Activated CD8-positive, alpha-beta memory T cell treated with anti-CD3 and anti-CD28 coated beads, Interleukin-2, amount 10 ng/mL, durations not matched to agents 7 days and 5 days (primary cell): ENCODE measurements at places on chromosomes 11 and 22.

DNA sequence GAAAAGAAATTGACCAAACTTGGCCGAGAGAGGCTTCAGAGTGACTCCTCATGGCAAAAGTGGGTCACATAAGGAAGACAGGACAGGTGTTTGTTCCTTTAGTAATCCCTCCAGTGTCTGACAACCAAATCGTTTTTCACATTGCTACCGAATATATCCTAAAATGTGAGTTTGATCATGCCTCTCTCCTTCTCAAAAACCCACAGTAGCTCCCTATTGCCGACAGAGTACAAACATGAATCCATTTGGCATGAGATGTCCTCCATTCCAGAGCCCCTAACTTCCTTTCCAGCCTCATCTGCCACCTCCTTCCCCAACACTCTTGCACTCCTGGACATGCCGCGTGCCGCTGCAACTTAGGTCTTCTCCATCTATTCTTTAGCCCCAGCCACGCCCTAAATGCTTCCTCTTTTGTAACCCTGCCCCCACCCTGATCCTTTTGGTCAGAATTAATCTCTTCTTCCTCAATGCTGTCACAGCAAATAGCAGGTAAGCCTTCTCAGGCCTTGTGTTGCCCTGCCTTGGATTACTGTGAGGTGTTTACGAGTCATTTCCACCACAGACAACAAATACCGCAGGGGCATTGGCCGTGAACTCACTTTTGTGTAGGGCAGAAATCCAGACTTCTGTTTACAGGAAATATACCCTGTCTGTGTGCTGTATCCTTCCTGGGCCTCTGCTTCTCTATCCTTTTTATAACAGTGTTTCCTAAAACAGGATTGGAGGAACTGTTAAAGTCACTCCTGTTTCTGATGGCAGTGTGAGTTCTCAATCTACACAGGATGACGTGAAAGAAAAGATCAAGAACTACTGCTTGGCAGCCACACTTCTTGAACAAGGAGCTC, 66.0 kb upstream of the FTH1 start:
- no peak for DNase-seq

- no peak for DNase-seq
Measured at GRCh38 chr11:957212-957920, 31.7 kb downstream of the AP2A2 start.

DNA sequence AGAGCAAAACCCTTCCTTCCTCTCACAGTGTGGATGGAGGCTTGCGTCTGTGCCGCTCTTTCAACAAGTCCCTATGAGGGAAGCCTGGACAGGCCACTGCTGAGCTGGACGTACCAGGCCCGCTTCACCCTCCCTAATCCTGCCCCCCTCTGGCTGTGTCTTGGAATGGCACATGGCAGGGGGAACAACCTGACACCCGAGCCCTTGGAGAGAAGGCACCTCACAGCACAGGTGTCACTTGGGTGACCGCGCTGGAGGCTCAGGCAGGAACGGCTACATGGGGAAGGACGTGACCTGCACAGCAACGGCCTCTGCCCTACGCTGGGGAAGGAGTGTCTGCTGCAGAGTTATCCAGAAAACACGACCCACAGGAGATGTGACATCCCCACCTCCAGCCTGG, 11.0 kb downstream of the CARS1 start:
- DNase-seq: no peak

DNA sequence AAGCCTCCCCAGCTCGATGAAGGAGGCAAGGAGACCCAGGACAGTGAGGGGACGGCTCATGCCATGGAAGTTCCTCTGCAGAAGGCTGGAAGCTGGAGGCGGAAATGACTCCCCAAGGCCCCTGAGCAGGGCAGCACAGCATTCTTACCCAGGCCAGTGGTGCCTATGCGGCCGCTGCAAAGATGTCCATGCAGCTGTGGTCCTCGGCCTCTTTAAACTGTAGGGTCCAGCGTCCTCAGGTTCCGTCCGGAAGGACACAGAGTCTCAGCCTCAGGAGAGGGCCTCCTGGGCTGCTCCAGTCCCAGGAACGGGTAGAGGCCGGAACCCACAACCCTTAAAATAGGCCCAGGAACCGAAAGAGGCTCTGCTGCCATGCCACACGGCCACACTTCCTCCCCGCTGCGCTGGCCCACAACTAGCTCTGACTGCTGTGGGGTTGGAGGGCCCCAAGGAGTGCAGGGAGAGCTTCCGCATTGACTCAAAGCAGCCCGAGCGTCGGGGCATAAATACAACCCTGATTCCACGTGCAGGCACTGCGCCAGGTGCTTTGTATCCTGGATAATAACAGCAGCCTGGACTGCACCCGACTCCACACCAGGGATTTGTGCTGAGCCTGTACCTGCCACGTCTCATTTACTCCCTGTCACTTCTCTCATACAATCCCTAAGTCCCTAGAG, 5.5 kb downstream of the KIAA0930 start:
- peak; percentile 81 for DNase-seq

GRCh38 chr11:59671471-59671870, 2.6 kb upstream of the PATL1 start:
- no peak for DNase-seq

GRCh38 chr11:90220391-90220790, 2.5 kb downstream of the CHORDC1 start:
- DNase-seq: no peak

DNA sequence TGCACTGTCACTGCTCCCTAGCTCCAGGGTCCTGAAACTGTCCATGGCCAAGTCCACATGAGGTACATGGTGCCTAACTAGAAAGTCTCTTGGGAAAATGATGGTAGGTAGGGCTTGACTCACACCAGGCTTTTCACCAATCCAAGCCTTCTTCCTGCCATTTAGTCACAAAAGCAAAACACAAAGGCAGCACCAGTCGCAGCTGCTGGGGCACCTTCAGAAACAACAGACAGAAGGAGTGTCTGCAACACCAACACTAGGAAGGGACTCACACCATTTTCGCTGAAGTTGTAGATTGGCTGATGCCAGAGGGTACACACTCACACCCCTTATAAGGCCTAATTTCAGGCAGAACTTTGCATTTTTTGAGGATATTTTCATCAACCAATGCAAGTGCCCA, 55.7 kb downstream of the SYTL2 start:
- DNase-seq: no peak

DNA sequence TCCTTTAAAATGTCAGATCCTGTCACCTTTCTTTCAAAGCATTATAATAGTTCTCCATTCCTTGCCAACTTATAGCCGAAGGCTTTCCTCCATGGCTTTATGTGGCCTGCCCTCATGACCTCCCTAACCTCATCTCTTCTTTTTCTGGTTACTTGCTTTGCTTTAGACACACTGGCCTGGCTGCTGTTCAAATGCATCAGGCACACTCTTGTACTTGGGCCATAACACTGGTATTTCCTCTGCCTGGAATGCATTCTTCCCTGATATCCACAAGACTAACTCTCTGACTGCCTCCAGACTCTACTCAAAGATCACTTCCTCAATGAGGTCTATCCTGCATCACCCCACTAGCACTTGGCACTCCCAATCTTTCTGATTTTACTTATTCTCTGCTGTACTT, 710.3 kb downstream of the KCNA4 start:
- DNase-seq: no peak

DNA sequence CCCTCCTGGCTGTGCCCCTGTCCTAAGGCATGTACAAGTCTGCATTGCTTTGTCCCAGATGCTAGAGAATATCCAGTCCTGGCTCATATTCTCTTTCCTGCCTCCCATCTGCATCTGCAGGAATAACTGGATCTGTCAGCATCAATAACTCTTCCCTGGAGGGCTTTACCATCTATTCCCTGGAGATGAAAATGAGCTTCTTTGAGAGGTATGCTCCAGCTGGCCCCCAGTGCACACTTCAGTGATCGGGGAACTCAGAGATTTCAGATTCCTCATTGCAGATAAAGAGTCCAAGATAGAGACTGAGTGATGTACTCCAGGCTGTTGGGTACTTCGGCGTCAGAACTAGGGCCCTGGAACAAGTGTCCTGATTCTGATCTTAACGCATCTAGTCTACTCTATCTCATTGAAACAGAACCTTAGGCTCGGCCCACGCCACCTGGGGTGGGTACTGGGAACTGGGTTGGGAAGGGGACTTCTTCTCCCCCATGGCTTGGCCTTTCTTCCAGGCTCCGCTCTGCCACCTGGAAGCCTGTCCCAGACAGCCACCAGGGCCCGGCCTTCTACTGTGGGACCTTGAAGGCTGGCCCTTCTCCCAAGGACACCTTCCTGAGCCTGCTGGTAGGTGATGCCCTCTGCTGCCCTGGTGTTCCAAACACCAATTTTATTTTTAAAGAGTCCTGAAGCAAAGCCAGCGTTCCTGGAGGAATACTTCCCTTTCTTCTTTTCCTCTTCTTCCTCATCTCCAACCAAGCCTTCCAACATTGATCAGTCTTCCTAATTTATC, 17.8 kb upstream of the GLB1L2 start:
- DNase-seq: no peak

- DNase-seq: no peak
Measured at GRCh38 chr11:1123970-1124369, 33.8 kb upstream of the MUC5AC start.

- DNase-seq: no peak
Measured at GRCh38 chr11:28815110-28815509, 706.9 kb downstream of the METTL15 start.
